ENCODE measurements at places on chromosomes 2 and 18. TPM values are rescaled to one million over a fixed set of nuclear protein-coding genes. Genes with fewer than 3 reads are reported as not detected.

Gene PDE1A
- total RNA-seq = 45.7 TPM

Gene SLC4A5
- total RNA-seq = 12.6 TPM

Gene B4GALT6
- 6.4 TPM for total RNA-seq

Gene GDF7
- 7.6 TPM for total RNA-seq

Gene OXER1
- total RNA-seq = 2.8 TPM

Gene DYNC2LI1
- total RNA-seq = 28.3 TPM

Gene CRACDL
- total RNA-seq = 12.4 TPM

Gene CXCR1
- 4.9 TPM for total RNA-seq

Gene GPBAR1
- 0.94 TPM for total RNA-seq

Gene GATA6
- total RNA-seq = 5.3 TPM

Gene SATB2
- 8.8 TPM for total RNA-seq

GRCh38 chr2:208415897-208416296 lies 9.3 kb downstream of the PTH2R start:
- no peak for DNase-seq

GRCh38 chr18:28855524-28855923 lies 678.6 kb upstream of the CDH2 start:
- no peak for DNase-seq

DNA sequence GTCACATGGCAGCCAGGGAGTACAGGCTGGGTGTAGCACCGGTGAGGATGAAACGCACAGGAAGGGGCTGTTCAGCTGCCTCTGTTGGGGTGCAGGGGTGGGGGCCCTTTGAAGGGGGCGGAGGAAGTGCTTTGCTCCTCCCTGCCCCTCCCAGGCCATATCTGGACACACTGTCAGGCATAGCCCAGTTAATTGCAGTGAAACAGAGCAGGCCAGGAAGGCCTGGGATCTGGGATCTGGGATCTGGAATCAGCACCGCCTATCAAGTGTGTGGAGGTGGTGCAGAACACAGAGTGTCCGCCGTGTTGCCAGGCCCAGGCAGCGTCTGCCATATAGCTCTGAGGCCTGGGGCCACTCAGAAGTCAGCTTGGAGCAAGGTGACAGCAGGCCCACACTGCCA lies 119.3 kb upstream of the MSH2 start:
- DNase-seq = no peak

- DNase-seq = no peak
These were observed 180.7 kb upstream of the EPHA4 start for GRCh38 chr2:221752781-221753180.

DNA sequence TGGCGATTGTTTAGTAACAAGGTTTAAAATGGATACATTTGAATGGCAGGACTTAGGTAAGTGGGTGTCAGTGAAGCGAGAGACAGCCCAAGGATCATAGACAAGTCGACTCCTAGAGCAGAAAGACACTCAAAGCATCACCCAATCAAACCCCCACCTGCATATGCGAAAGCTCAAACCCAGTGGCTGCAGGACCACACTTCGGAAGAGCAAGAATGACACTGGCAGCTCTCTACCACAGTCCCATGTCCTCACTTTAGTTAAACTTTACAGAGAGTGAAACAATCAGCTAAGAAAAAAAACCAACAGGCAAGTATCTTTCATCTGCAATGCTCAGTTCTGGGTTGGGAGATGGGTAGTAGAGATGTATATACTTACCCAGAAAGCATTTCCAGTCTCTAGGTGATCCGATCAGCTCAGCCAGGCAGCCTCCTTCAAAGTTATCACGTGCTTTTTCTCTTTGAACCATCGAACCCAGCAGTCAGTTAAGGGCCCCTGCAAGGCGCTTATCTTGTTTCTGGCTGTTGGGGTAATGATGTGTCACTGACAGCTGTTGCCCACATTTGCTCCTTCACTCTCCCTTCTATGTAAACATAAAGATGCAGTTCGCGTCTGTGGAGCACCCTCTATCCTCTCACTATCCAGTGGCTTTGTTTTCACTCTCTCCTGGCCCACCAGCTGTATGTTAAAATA lies 357.5 kb upstream of the ID2 start:
- DNase-seq = no peak

- no peak for DNase-seq
These were observed 941 bp upstream of the MPPE1 start for GRCh38 chr18:11909061-11909455.

DNA sequence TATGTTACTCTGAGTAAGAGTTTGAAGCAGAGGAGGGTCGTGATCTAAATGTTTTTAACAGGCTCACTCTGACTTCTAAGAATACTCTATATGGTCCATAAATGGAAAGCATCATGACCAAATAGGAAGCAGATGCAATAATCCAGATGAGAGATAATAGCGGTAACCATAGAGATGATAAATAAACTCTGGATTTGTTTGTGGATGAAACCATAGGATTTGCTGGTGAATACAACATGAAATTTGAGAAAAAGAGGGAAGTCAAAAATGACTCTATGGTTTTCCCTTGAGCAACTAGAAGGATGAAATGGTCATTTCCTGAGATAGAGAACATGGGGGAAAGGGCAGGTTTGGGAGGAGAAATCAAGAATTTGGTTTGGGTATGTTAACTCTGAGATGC lies 3.9 kb downstream of the HEATR5B start:
- DNase-seq = no peak

- DNase-seq = no peak
These were observed 29.2 kb upstream of the KDM3A start for GRCh38 chr2:86412007-86412406.

- no peak for DNase-seq
These were observed 24.6 kb downstream of the ARL6IP6 start for GRCh38 chr2:152743002-152743401.

DNA sequence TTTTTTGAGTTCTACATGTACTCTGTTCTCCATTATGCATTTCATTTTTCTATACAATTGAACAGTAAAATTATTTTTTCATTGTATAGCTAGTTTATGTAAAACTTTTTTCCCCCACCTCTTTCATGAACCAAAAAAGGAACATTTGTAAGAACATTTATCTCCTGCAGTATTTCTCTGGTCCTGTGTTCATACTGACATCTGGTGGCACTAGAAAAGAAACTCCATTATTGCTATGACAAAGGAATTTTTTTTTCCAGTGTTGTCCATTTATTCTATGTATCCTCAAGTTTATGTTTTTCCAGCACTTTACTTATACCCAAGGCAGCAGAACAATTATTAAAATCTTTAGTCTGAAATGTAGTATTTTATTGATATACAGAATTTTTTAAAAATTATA lies 27.4 kb upstream of the CHAC2 start:
- no peak for DNase-seq

GRCh38 chr2:157257312-157258252 lies at the start of gene GALNT5:
Gene GALNT5, plus strand, starts transcription at chr2:157257705. Its CDS starts 378 bp downstream, at chr2:157258083.
- DNase-seq = no peak

GRCh38 chr2:239965318-239965717 lies 59.8 kb downstream of the NDUFA10 start:
- peak; percentile 53 for DNase-seq

GRCh38 chr2:170005702-170006101 lies 172.2 kb upstream of the MYO3B start:
- DNase-seq = no peak

- DNase-seq = no peak
These were observed 67.6 kb upstream of the OTOS start for GRCh38 chr2:240208096-240208495.

- no peak for DNase-seq
These were observed 48.5 kb downstream of the ARL6IP6 start for GRCh38 chr2:152766928-152767327.

- no peak for DNase-seq
These were observed 190.7 kb downstream of the NCKAP5 start for GRCh38 chr2:133377599-133377998.

All from sciatic nerve (tissue), 2 donors.